ENCODE measurements at places on chromosomes 5 and 9.

DNA sequence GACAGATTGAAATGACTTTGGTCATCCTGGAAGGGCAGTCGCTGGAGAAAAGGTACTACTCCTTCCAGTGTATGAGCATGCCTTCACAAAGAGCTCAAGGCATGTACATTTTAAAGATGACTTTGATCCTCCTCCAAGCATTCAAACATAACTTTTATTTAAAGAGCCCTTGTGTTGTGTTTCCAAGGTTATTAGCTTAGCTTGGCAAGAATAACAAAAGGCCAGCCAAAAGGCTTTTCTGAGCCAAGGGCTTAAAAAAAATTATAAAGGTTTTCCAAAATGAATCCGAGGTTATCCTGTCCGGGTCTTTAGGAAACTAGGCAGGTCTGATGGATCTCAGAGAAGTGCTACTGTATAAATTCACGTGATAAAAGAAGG lies 71.0 kb upstream of the PLPP6 start:
- no peak for DNase-seq

- no peak for DNase-seq
These were observed 134.5 kb downstream of the NFIB start for GRCh38 chr9:14179449-14179848.

- no peak for DNase-seq
These were observed 22.2 kb downstream of the AMBP start for GRCh38 chr9:114055894-114056293.

DNA sequence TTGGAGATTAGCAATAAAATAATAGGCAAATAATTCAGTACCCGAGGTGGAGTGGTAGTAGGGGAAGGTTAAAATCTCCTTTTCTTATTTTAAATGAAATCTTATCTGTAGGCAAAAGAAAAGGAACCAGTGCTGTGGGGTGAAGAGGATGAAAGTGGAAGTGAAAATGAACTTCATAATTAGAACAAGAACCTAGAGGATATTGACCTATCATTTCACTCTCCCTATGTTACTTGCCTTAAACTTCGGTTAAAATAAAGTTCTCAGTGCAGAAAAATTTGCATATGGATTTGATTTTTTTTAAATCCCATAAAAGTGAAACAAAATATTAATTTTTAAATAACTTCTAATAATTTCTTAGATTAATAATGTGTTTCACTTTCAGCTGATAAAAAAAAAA lies 1094.9 kb upstream of the C9orf72 start:
- no peak for DNase-seq

GRCh38 chr5:130171699-130172098 lies 267.4 kb downstream of the CHSY3 start:
- no peak for DNase-seq

DNA sequence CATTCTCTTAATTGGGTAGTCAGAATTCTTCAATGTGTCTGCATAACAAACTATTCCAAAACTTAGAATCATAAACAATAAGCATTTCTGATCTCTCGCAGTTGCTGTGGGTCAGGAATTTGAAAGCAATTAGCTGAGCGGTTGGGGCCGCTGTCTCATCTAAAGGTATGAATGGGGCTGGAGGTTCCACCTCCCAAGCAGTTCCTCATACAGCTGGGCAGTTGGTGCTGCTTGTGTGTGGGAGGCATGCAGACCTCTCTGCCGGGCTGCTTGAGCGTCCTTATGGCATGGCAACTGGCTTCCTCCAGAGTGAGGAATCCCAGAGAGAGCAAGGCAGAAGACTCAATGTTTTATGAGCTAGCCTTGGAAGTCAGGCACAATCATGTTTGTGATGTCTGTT lies 30.2 kb upstream of the SEMA4D start:
- no peak for DNase-seq

DNA sequence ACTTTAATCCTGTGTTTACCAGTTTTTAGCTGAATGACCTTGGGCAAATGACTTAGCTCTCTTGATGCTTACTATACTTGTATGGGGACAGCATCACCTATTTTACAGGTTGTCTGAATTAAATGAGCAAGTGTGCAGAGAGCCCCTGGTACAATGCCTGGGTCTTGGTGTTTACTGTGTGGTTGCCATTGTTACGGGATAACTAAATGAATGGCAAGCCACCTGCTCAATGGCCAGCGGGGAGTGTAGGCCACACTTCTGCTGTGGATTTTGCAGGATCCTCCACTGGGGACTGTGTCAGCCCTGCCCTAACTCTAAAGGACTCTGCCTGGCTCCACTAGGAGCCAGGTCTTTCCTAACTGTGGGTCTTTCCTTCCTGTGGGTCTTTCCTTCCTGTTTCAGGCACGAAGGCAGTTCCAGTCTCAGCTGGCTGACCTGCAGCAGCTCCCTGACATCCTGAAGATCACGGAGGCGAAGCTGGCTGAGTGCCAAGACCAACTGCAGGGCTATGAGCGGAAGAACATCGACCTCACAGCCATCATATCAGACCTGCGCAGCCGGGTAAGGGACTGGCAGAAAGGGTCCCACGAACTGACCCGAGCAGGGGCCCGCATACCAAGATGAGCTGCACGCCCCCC lies 10.3 kb upstream of the GLE1 start:
- DNase-seq = no peak

DNA sequence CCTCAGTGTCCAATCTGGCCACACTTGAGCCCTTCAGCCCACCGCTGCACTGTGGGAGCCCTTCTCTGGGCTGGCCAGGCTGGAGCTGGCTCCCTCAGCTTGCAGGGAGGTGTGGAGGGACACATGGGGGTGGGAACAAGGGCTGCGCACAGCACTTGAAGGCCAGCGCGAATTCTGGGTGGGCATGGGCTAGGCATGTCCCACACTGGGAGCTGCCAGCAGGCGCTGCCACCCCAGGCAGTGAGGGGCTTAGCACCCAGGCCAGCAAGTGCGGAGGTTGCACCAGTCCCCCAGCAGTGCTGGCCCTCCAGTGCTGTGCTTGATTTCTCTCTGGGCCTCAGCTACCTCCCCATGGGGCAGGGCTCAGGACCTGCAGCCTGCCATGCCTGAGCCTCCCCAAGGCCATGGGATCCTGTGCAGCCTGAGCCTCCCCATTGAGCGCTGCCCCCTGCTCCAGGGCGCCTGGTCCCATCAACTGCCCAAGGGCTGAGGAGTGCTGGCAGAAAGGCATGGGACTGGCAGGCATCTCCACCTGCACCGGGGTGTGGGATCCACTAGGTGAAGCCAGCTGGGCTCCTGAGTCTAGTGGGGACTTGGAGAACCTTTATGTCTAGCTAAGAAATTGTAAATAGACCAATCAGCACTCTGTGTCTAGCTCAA lies 148.2 kb downstream of the EMB start:
- DNase-seq = no peak

- no peak for DNase-seq
These were observed 2.8 kb downstream of the TICAM2 start for GRCh38 chr5:115599502-115599901.

GRCh38 chr9:4831119-4831518 lies 38.4 kb downstream of the RCL1 start:
- DNase-seq = no peak

- DNase-seq = no peak
These were observed 127.5 kb upstream of the RETREG1 start for GRCh38 chr5:16744164-16744880.

DNA sequence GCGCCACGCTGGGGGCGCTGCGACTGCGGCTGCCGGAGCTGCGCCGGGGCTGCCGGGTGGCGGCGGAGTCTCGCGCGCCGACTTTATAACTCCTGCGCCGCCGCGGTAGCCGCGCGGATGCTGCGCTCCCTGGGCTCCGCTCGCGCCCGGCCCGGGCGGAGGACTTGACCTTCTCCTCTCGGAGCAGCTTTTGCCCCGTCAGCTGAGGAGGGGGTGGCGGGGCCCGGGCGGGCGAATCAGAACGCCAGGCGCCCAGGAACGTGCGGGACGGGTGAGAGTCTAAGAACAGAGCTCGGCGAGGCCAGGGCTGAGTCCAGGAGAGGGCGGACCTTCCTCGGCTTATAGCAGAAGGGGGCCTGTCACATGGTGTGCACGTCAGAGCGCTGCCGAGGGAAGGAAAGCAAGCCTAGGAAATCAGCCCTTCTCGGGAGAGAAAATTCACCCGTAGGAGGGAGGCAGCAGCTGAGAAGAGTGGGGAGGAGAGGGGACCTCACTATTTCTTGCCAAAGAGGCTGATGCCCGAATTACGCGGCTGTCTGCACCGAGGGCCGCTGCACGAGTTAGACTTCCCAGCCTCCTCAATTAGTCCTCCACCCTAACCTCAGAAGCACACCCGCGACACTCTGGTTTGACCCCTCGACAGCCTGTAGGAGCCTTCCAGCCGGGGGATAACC lies at the start of gene FOXD1:
Gene FOXD1 (minus strand): TSS at position 315 of the 674 bp plus-strand sequence. CDS start 415 bp downstream, outside the sequence.
- no peak for DNase-seq

- no peak for DNase-seq
These were observed 625.5 kb upstream of the RORB start for GRCh38 chr9:73871636-73872035.

DNA sequence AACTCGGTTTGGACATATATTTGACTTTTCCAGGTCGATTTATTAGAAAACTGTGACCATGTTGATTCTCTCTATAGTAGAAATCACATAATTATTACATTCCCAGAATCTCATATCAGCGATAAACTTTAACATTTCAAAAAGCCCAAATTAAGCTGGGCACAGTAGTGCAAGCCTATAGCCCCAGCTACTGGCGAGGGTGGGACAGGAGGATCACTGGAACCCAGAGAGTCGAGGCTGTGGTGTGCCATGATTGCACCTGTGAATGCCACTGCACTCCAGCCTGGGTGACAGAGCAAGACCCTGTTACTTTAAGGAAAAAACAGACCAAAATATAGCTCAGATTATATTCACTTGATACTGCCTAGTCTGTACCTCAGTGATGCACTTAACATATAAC lies 128.9 kb downstream of the CPLANE1 start:
- DNase-seq = no peak

GRCh38 chr9:1708219-1708618 lies 306.9 kb upstream of the SMARCA2 start:
- no peak for DNase-seq

DNA sequence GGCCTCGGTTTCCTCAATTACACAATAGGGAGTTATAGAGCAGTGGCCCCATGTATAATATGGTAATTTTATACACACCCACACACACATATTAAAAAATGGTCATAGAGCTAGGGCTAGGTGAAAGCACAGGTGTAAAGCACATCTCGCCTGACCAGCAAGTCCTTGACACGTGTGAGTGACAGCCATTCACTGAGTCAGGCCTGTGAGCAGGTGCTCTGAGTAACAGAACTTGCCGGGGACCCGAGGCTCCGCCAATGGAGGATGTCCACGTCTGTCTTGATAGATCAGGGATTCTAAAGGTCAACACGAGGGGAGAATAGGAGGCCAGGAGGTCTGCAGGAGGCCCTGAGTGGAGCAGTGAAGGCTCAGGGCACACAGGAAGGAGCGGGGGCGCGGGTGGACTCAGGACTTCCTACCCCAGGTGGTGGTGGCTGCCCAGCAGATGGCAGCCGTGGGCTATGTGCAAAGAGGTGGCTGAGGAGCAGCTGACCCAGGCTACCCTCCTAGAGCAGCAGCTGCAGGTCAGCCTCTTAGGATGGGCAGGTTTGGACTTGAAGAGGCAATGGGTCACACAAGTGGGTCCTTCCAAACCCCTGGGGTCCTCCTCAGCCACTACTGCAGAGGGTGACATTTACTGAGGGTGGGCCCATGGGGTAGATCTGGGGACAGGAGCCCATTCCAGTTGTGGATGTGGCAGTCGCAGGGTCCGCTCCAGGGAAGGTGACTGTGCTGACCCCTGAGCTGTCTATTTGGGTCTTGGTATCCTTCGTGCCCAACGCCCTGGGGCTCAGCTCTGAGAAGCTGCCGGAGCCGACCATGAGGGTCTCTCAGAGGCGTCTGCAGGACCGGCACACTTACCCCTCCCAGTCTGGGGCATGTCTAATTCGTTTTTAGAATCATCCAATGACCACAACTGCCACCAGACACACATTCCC lies 45.9 kb downstream of the PRRT1B start:
- peak; percentile 48 for DNase-seq

- DNase-seq = no peak
These were observed 286.9 kb upstream of the CD180 start for GRCh38 chr5:67483453-67484030.

DNA sequence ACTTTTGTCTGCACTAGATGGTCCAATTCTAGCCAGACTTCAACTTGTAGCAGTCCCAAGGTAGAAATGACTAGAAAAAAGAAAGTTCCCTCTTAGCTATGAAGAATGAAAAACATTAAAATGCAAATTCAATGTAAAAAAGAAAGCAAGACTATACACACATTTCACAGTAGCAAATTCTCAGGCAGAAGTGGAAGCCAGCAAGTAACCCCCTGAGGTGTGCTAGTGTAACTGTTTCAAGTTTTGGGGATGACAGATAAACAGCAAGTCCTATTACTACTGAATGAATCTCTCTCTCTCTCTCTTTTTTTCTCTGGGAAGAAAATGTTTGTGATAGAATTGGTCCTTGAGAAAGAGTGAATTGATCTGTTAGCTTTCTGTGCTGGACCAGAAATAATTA lies 185.6 kb downstream of the EFNA5 start:
- DNase-seq = no peak

- DNase-seq = no peak
These were observed 9.9 kb downstream of the GFPT2 start for GRCh38 chr5:180343110-180343830.

DNA sequence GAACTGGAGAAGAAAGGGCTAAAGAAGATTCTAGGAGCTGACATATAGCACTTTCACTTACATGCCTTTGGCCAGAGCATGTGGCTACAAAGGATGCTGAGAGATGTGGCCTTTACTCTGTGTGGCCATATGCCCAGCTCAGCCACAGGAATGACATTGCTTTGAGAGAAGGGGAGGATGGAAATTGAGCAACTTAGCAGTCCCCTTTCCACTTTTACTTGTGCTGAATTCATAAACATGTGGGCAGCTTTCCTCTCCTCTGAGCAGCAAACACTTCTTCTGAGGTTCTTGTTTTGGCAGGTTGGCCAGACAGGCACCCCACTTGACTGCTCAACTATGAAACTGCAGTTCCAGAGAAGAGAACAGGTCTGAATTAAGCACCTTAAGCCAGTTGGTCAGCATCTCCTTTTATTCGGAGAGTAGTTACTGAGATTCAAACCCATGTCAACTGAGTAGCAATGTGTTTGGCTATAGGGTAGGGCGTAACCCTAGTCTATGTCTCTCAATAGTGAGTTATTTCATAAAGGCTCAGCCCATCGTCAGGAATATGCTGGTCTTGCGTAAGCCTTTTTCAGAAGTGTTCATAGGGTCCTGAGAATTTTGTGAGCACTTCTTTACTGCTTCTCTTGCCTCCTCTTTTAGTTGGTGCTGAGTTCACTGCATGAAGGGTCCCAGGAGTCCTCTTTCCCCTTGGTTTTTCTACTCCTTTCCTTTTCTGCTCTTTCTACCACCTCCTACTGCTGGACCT lies 134.5 kb downstream of the PALM2AKAP2 start:
- no peak for DNase-seq

DNA sequence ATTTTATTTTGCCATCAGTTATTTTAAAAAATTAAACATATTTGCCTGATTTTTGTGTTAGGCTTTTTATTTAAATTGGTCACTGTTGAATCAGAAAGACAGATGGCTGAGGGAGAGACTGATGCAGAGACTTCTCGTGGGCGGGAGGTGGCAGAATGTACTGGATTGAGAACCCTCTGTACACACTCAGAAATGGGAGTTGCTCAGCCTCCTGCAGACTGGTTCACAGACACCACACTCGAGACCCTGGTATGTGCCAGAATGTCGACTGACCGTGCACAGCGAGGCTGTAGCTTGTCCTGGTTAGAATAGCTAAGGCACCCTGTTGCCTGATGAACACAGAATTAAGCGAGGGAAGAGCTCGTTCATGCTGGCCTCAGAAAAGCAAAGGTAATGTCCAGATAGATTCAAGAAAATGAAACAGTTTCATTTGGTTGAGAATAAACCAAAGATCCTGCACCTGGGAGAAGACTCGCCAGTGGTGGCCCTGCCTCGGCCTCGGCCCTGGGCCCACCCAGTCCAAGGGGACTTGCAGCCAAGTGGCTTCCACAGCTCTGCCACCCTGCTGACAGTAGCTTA lies 71.3 kb upstream of the OTULINL start:
- DNase-seq = no peak
